ENCODE measurements at places on chromosomes 3 and 15.

GRCh38 chr15:88477126-88477525 is 9.6 kb downstream of the MRPS11 start:
- DNase-seq, result no peak

DNA sequence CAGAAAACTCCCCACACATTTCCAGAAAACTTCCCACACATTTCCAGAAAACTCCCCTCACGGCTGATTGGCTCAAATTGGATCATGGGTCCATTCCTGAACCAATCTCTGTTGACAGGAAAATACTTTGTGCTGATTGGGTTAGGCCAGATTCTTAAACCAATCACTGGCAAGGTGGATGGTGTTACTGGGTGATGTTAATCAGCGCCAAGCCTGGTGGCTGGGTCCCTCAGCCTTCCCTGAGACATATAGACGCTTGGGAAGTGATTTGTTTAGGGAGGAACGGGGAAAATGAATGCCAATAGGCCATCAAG is 199.4 kb upstream of the UBE2E2 start:
- no peak for DNase-seq

DNA sequence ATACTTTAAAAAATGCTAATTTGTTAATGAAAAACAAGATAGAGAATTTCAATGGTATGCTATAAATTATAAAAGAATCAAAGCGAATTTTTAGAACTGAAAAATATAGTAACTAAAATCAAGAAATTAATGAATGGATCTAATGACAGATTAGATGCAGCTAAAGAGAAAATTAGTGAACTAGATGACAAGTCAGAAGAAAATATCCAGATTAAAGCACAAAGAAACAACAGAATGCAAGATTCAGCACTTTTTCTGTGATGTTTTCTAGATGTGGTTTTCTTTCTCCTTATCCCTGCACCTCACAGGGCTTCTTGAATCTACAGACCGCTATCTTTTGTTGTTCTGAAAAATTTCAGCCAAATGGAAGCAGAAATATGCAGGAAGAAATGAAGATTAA is 54.4 kb downstream of the INO80 start:
- no peak for DNase-seq

- no peak for DNase-seq
Measured at GRCh38 chr3:6608843-6609242, 252.1 kb upstream of the GRM7 start.
